Fibroblast of skin of right biceps (primary cell): ENCODE measurements at places on chromosomes 7 and 10.

DNA sequence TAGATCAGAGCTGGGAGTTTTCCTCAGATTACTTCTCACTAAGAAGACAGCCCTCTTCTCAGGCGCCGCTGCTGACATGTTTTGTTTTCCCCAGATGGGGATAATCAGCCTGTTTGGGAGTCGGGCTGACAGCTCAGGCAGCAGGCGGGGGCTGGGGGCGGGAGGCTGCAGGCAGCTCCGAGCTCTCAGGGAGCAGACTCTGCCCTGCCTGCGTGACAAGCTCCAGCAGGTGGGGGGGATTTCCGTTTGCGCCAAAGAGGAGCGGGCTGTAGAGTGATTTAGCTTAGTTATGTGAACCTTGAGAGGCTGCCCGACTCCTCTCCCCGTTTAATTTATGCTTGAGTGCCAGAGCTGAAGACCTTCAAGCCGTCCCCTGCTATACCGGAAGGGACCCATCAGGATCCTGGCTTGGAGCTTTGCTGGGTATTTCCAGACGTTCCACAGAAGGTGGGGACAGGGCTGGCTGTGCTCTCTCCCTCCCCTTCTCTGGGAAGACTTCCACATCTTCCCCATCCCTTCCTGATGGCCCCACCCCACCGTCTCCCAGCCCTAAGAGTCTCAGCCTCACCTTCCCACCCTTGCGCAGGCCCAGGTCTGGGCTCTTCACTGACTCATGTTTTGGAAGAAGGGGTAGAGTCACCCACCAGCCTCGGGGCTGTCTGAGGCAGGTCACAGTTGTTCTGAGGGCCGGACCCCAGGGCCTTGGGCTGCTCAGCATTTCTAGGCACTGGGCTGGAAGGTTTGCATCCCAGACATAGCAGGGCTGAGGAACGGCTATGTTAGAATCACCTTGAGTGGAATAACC lies 24.7 kb upstream of the ADCYAP1R1 start:
- DNase-seq: peak; percentile 41

- DNase-seq: no peak
These were observed 70.7 kb upstream of the MKX start for GRCh38 chr10:27816320-27816719.

- DNase-seq: peak; percentile 95
These were observed at the start of gene NOC3L for GRCh38 chr10:94362360-94363250. Gene NOC3L, minus strand, starts transcription at chr10:94362939. Its CDS starts 101 bp downstream, at chr10:94362838.

DNA sequence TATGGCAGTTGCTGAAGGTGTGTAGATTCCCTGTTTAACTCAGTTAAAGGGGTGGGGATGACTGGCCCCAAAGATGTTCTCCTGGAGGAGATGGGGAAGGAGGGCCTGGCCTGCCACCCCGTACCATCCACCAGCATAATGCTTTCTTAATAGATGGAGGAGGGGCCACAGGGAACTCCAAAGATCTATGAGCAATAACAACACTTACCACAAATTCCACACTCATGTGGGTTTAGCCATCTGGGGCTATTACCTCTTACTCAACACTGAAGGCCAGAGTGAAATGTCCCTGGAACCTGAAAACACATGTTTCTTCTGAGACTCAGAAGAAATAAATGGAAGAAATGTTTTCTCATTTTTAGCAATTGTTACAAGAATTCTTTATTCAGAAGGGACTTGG lies 259.0 kb downstream of the CXCL12 start:
- peak; percentile 90 for DNase-seq

GRCh38 chr7:76016191-76016947 lies 22.0 kb upstream of the TMEM120A start:
- DNase-seq: peak; percentile 11

- DNase-seq: peak; percentile 50
These were observed 99.6 kb downstream of the ST8SIA6 start for GRCh38 chr10:17354781-17355180.

DNA sequence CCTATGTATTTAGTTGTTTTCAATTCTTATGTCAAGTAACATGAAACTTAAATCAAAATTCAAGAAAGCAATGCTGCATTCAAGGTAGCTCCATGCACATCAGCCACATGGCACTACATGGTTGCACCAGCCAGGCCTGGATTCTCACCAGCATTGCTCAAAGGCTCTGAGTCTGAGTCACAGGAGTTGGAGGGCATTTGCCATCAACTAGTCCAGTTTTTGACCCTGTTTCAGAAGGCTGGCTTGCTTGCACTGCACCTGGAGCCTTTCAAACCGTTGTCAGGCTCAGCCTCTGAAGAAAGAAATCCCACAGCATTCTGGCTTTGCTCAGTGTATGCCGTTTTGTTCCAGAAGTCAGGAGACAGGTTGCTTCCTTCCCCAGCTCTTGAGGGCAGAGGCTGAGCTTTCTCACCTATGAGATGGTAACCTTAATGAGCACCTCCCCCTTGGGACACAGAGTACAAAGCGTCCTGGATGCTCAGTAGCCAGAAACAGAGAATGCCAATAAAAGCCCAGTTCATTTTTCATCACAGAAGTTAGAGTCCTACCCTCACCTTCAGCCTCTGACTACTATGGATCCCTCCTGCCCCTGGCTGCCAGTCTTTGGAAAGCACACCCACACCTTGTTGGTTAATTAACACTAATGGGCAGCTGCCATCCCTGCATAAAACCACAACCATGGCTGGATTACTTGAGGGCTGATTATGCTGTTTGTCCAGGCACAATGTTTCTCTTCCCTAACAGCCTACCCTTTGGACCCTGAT lies 288.4 kb upstream of the LRRTM3 start:
- DNase-seq: no peak

GRCh38 chr7:128903621-128904361 lies 6.7 kb downstream of the KCP start:
- DNase-seq: no peak

DNA sequence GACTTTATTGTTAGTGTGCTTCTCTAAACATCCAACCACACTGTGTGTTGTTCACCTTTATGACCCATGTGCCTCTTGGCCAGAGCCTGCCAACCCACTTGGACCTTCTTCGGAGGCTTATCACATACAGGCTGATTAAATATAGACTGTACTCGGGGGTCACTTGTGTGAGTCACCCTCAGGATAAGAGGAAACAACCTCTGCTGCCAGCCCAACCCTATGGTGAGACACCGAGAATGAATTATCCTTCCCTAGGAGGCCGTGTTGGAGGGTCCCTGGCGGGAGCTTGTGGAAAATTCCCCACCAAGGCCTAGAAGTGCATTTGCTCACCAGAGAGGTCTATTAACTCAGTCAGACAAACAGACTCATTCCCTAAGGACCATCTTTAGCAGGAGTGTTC lies 63.0 kb downstream of the FAS start:
- DNase-seq: peak; percentile 20

- peak; percentile 26 for DNase-seq
These were observed 63.3 kb downstream of the MRC1 start for GRCh38 chr10:17872191-17873091.
